Bone marrow (tissue), 2 donors: ENCODE measurements at places on chromosomes 3 and 15.

GRCh38 chr15:30922480-30923311 is 19.0 kb downstream of the FAN1 start:
- no peak for DNase-seq

GRCh38 chr3:144003051-144003450 is 31.4 kb downstream of the DIPK2A start:
- DNase-seq: no peak

GRCh38 chr15:24966364-24967103 is 11.7 kb downstream of the SNRPN start:
- DNase-seq: no peak

DNA sequence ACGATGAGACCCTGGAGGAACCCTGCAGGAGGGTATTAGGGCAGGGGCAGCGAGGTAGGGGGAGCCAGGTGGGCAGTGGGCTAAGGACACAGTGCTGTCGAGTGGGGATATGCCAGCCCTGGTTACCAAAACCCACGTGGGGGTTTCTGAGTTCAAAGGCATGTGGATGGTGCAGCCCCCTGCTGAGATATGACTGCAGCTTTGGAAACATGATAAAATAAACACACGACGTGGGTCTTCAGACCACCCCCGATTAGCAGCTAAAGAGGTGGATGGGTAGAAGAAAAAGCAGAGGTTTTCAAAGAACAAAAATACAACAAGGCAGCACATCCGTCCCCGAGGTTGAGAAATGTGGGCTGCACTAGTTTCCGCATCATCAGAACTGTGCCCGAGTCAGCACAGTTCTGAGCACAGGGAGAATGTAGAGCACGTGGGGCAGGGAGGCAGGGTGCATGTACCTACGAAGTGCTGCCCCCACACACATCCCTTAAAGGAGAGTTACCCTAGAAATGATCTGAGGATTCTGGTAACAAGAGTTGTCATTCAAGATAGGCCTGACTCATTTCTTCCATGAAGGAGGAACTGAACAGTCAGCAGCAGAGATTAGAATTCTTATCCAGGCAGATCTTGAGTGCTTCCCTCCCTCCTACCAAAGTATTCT is 121.3 kb downstream of the RPLP1 start:
- no peak for DNase-seq

GRCh38 chr3:160755776-160756304 is at the start of gene PPM1L:
Gene PPM1L, plus strand, starts transcription at chr3:160756231.
- DNase-seq: peak; percentile 95

DNA sequence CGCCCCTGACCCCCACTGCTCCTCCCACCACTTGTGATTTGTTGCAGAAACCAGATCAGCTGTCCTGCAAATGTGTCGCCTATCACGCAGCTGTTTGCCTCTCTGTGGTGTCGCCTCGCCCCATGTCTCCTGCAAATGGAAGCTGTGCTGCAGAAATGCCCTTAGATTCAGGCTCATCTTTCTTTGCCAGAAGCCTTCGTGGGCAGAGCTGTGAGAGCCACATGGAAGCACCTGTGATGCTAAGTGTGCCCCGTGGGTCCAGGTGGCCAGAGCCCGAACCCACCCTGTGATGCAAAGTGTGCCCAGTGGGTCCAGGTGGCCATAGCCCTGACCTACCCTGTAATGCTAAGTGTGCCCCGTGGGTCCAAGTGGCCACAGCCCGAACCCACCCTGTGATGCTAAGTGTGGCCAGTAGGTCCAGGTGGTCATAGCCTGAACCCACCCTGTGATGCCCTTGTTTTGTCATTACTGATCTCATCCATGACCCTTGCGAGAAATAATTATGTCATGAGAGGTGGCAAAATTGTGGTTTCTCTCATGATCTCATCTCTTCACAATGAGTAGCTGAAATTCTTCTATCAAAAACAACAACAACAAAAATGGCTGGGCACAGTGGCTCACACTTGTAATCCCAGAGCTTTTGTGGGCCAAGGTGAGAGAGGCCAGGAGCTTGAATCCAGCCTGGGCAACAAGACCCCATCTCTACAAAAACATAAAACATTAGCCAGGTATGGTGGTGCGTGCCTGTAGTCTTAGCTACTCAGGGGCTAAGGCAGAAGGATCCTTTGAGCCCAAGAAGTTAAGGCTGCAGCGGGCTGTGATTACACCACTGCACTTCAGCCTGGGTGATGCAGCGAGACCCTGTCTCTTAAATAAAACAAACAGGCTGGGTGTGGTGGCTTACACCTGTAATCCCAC is 187.4 kb downstream of the GOLGA6L6 start:
- no peak for DNase-seq

DNA sequence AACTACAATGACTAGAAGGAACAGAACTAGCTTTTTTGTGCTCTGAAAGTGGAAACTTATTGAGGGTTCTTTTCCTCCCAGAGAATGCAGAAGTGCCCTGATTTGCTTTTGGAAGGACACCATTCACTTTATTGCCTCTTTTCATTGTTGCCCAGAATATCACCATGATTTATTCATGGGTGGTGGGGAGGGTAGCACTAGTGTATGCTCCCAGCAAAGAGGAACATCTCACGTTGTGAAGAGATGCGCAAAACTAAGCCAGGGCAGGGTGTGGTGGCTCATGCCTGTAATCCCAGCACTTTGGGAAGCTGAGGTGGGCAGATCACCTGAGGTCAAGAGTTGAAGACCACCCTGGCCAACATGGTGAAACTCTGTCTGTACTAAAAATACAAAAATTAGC is 31.4 kb downstream of the FLNB start:
- DNase-seq: no peak

- DNase-seq: no peak
Measured at GRCh38 chr3:64578797-64579196, 109.0 kb downstream of the ADAMTS9 start.

DNA sequence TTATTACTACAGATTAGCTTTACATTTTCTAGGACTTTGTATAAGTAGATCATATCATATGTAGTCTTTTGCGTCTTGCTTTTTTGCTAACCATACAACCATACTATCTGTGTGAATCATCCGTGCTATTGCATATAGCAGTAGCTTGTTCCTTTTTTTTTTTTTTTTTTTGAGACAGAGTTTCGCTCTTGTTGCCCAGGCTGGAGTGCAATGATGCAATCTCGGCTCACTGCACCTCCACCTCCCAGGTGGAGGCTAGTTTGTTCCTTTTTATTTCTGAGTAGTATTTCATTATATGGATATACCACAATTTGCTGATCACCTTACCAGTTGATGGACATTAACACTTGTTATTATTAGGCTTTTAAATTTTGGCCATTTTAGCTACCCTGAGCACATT is 54.5 kb upstream of the TBL1XR1 start:
- peak; percentile 19 for DNase-seq

DNA sequence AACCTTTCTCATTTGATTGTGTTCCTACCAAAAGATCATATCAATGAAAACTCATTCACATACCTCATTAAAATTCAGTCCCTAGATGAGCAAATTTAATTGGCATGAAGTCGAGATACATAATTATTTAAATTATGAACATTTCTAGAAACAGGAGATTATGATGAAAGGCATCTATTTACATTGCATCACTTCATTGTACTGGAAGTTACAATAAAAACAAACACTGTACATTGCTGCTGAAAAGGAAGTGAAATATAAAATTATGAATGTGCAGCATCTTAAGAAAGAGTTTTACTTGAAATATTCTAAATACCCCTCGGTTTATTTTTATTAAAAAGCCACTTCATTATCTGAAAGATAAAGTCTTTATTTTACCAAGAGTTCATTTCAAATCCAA is 163.4 kb upstream of the ZNF385D start:
- DNase-seq: no peak

- no peak for DNase-seq
Measured at GRCh38 chr15:70589221-70589620, 174.1 kb downstream of the UACA start.

DNA sequence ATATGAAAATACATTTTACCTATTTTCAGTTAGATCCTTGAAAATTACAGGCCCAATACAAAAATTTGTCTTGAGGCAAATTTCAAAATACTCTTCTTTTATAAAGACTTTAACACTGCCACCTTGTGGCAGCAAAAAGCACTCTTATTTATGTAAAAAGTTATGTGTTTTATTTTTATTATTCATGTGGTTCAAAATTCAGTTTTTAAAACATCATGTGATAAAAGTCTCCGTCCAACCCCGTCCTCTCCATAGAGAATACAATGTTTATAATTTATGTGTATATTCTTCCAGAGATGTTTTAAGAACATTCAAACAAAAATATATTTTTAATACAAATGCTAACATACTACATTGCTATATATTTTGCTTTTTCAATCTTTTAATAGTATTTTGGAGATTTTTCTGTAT is 36.9 kb upstream of the TRIM59 start:
- no peak for DNase-seq

DNA sequence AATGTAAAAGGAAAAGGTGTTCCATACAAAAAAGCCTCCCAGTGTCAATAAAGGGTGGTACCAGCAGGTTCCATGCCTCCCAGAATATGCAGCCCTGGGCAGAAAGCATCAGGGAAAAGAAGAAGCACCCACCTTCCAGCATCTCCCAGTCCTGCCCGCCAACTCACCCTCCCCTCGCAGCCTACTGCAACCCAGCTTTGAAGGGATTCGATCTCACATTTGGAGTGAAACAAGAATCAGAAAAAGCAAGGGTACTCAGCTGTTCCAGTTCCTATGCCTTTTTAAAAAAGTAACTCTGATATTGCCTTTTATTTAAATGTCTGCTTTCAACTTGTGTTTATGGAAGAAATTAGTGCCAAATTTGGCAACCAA is 166.9 kb downstream of the ADAMTS17 start:
- no peak for DNase-seq

DNA sequence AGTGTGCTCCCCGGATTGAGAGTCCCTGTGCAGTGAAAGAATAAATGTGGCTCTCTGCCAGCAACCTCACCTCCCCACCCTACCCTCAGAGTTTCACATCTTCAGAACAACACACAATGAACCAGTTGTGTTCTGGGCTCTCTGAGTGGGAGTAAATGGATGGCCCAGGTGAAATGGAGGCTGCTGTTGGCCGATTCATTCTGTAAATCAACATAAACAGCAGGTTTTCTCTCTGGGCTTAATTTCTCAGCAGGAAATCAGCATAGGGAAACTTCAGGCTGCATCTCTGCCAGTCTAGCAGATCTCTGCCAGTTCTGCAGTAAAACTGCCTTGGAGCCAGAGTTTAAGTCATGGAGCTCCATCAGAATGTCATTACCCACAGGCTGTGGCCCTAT is 54.6 kb upstream of the FURIN start:
- DNase-seq: no peak

DNA sequence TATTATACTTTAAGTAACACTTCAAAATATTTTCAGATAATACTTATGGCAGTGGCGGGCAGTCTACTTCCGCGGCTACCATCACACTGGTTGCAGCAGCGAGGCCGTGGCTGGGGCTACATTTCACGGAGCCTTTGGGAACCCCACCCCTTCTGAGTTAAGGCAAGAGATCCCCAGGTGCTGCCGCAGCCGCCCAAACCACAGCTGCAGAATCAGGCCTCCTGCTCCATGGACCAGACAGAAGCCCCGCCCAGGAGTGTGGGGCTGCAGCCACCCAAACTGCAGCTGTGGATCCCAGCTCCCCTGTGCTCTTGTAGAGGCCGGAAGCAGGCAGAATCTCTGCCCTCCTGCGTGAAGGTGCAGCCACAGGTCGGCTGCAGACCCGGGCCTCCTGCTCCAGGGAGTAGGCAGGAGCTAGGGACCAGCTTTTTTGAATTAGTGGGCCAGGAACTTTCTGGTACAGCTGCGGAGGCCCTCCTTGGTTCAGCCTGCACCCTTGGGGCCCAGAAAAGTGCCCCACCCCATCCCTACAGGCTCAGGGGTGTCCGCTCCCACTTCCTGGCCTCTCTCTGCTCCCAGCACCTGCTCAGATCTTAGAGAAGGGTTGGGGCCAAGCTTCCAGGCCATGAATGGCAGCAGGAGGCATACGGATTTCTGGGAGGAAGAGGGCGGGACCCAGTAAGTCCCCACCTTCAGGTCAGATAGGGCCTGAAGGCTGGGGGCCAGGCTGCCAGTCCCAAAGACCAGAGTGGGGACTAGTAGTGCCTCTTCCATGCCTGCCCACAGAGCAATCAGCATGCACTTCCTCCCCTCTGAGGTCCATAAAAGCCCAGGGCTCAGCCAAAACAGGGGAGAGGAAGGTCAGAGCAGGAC is 1188.8 kb upstream of the CADM2 start:
- no peak for DNase-seq

DNA sequence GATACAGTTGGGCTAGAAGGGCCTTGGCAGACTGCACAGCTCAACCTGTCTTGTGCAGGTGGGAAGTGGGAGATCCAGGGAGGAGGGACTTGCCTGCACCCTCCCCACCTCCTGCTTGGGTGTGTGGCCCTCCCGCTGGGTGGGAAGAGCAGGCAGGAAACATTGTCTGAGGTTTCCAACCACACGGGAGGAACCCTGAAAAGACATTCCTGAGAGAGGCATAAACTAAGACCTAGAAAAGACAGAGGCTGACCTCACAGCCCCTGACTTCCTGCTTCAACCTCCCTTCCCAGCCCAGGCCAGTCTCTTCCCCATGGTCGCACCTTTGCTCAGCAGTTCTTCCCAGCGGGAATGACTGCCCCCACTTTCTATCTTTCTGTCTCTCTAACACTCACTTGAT is 46.3 kb upstream of the INSYN1 start:
- DNase-seq: no peak

- no peak for DNase-seq
Measured at GRCh38 chr3:87288446-87288845, 12.1 kb upstream of the POU1F1 start.

DNA sequence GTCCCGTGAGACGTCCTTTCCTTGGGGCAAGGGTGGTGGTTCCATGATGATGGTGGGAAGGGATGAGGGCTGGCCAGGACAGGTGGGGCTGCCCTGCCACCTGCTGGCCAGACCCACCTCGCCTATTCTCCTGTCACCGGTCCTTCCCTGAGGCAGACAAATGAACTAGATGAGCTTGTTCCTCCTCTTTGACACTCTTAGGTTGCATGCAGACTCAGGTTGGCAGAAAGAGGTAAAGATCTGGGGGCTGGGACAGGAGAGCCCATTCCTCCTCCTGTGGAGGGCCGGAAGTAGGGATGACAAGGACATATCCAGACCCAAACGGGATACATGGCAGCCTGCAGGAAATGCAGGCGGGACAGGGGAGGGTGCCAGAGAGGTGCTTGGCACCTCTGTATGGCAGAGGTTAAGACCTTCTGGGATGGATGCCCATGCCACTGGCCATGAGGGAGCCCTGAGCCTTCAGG is 38.6 kb downstream of the ACSBG1 start:
- DNase-seq: peak; percentile 44

DNA sequence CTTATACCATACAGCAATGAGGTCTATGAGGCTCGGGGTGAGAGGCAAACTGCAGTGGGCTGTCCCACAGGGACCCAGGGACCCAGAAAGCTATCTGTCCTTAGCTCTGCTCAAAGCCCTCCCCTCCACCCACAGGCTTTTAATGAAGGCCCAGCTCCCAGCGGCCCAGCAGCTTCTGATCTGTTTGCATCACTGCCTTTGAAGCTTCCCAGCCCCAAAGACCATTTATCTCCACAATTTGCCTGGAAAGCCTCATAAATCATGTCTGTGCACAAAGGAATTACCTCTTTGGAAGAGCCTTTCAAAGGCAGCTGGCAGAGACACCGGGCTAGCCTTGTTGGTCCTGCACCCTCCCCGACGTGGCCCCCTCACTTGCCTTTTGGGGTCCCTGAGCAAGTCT is 123.9 kb downstream of the RAB11A start:
- DNase-seq: no peak

- no peak for DNase-seq
Measured at GRCh38 chr15:98728082-98728810, 79.9 kb downstream of the IGF1R start.
